ENCODE measurements at places on chromosomes 4 and X.

DNA sequence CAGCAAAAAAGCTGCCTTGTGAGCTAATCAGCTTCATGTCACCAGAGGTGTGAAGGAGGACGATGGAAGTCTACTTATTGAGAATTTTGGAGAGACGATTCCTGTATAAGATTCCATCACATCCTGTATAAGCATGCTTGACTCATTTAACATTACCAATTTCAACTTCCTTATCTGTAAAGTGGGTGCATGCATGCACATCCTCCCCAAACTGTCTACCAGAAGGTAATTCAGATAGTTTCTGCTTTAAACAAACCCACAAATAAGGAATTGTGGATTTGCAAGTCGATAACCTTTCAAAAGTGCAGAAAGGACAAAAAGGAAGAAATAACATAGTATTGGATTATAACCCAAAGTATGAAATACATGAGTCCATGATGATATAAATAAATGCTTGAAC lies 31.1 kb downstream of the AKAP4 start:
- DNase-seq: no peak

- no peak for DNase-seq
Measured at GRCh38 chr4:182699795-182700194, 217.4 kb downstream of the DCTD start.

- DNase-seq: peak; percentile 47
Measured at GRCh38 chrX:80808881-80809411, 731 bp downstream of the BRWD3 start.

GRCh38 chrX:13084611-13085010 lies 40.2 kb upstream of the FAM9C start:
- no peak for DNase-seq

GRCh38 chr4:7041801-7042502 lies 1.2 kb upstream of the TADA2B start:
- DNase-seq: no peak

- no peak for DNase-seq
Measured at GRCh38 chr4:8510191-8510590, 69.6 kb downstream of the TRMT44 start.

DNA sequence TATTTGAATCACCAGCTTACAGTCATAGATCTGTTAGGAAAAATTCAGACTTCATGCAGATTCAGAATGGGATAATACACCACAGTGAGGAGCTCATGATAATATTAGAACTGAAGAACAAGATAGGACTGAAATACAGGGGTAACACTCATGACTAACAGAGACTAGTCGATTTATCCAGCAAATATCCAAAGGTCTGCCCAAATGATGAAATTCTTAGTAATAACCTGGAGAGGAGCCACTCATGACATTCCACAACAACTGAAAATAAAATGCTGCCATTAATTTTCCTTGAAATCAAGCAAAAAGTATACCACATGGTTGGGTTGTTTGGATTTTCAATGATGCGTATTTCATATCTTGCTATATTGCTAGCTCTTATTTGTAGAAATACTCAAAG lies 903.7 kb upstream of the ADGRL3 start:
- no peak for DNase-seq

DNA sequence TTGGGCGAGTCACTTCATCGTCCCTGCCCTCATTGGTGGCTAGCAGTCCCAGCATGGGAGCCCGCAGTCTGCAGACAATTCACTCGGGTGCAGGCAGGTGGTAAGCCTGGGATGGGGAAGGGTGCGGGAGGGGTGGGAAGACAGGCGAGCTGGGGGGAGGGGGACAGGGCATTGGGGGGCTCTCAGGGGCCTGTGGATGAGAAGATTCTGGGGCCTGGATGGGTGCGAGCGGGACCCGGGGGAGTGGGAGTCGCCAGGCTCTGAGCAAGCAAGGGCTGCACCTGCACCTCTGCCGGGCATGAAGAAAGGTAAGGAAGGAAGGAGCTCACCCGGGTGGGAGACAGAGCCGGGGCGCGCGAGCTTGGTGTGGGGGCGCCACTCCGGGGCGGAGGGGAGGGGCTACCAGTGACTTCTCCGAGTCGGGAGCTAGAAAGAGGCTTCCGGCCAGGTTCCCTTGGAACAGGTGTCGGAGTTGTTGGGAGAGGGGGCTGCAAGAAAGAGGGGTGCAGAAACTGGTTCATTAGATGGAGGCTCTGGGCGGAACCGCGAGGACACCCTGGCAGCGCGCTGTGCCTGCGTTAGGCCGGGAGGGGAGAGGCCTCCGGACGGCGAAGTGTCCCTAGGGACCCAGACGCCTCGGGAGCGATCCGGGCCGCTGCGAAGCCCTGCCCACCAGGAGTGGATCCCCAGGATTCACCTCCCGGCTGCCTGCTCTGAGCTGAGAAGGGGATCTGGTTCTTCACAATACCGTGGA lies 103.4 kb upstream of the PDLIM3 start:
- no peak for DNase-seq

GRCh38 chr4:182318256-182318655 lies 75.1 kb downstream of the TENM3 start:
- no peak for DNase-seq

DNA sequence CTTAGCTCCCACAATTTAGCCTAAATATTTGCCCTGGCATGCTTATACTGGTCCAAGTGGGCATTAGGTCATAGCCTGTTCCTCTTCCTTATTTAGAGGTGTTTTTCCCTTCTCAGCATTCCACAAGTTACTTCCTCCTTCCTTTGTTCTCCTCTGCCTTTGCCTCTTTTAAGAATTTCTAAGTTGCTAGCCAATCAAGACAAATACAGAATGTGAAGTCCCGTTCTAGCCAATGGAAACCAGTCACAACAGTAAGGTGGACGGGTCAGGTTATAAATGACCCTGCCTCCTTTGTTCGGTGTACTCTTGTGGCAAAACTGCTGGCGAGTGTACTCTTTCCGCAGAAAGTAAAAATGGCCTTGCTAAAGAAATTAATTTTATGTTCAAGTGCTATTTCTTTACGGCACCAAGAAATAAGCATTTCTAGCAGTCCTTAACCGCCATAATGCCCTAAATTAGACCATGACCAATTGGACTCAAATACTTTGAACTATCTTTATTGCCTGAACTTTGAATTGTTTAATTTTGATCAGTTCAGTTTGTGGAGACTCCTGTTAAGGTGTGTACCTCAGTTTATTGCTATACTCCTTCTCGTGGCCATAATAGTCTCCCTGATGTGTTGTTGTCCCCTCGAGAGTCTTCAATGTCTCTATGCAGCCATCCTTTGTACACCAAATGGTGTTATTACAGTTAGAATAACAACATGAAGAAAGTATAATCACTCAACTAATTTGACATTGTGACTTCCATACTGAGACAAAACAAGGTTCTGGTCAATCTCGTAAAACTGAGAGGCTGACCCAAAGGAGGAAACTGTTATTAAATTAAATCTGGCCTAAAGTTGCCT lies 1.6 kb upstream of the HADH start:
- no peak for DNase-seq

DNA sequence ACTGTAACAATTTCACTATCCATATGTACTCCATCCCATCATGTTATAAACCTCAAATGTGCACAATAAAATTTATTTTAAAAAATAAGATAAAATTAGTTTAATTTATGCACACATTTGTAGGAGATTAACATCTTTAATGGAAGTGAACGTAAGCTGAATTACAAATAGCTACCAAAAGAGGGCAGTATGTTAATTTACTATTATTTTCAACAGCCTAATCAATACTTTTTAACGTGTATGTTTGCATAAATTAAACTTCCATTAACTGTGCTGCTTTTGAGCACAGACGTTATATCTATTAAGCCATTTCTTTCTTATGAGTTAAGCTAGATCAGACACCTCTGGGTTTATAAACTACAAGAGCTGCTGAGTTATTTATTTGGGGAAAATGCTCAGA lies 56.5 kb upstream of the PHKA2 start:
- DNase-seq: no peak

GRCh38 chrX:97797076-97797475 lies 913.4 kb downstream of the RPA4 start:
- DNase-seq: peak; percentile 21

- no peak for DNase-seq
Measured at GRCh38 chr4:123323998-123324397, 72.6 kb upstream of the SPRY1 start.

- no peak for DNase-seq
Measured at GRCh38 chrX:55452833-55453124, 852 bp downstream of the MAGEH1 start.

DNA sequence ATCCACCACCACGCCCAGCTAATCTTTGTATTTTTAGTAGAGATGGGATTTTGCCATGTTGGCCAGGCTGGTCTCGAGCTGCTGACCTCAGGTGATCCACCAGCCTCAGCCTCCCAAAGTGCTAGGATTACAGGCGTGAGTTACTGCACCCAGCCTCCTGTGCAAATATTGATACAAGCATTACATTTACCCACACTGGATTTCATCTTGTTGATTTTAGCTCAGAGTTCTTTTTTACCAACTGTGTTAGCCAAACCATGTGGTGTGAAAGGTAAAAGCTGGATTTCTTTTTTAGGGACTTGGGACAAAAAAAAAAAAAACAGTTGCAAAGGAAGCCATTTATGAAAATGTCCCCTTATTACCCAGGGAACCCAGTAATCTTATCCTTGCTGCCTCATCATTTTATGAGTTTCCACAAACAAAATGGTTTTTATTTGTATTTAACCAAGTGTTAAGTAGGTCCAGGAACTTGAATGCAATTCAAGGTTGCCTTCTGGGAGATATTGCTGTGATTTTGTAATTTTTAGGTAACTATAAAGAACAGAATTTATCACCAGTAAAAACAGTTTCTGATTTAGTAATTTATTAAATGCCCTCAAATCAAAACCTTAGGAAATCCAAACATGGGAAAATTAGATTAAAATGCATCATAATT lies 202.5 kb downstream of the PALLD start:
- no peak for DNase-seq

DNA sequence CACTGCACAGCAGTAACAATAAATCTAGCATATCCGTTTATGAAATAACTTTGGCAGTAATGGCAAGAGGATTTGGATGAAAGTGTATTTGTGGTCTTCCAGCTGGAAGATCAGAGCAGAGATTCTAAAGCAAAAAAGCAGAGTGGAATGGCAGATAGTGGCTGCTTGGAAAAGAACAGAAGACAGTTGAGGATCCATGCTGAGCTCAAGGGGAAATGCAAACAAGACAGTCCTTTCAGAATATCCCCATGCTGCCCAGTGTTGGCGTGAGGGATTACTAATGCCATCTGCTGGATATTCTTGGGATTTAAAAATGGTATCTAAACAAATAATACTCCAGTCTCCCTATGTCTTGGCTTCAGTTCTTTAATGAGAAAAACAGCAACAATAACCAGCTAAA lies 629.1 kb upstream of the ATOH1 start:
- DNase-seq: peak; percentile 42

DNA sequence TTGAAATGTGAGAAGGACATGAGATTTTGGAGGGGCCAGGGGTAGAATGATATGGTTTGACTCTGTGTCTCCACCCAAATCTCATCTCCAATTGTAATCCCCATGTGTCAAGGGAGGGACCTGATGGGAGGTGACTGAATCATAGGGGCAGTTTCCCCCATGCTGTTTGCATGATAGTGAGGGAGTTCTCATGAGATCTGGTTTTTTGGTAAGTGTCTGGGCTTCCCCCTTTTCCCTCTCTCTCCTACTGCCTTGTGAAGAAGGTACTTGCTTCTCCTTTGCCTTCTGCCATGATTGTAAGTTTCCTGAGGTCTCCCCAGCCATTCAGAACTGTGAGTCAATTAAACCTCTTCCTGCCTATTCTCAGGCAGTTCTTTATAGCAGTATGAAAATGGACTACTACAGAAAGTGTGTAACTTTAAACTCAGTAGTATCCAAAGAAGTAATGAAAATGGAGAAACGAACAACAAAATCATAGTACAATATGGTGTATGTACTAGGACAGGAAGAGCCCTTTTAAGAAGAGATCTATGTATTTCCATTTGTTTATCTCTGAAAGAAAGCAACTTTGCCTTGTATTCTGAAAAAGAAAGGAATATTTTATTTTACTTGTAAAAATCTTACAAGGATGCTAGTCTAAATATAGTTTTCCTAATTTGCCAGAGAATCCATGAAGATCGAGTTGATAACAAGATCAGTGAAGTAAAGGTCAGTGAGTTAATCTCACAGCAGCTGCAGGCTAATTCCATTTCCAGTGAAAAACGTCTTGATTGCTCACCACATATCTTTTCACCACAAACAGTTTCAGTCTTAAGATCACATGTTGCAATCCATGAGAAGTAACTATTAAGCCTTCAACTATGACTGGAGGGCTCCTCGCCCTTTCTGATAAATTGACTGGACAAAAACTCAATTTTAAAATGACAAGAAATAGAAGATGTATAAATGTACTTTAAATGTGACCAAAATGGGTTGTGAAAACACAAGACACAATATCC lies 20.5 kb downstream of the PKD2 start:
- no peak for DNase-seq

GRCh38 chrX:1587161-1587560 lies 4.2 kb upstream of the AKAP17A start:
- no peak for DNase-seq

DNA sequence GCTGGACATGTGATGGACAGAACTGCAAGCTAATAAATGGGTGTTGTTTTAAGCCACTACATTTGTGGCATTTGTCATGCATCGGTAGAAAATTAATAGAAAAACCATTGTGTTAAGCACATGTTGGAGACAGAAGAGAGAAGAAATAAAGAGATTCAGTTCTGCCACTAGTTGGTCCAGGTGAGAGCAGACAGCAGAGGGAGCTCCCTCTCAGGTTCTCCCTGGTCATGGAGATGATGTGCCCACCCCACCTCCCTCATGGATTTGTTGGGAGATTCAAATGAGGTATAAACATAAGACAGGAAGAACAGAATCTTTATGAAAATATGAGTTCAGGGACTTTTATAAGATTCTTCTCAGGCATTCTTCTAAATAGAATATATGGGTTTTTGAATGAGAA lies 36.8 kb upstream of the OCIAD2 start:
- DNase-seq: peak; percentile 42

DNA sequence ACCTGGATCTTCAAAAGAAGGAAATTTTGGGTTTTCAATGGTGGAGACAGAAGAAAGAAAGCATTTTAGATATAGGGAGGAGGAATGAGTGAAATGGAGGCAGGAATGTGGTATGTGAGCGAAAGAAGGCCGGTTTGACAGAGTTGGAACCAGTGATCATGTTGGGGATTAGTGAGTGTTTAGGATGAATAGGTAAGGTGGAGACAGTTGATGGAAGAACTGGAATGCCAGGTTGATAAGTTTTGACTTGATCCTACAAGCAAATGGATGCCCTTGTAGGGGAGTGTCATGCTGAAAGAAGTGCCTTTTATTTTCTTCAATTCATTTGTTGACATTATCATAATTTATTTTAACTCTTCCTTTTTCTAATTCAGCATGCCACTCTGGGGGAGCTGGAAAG lies 207.8 kb upstream of the AMOT start:
- no peak for DNase-seq

DNA sequence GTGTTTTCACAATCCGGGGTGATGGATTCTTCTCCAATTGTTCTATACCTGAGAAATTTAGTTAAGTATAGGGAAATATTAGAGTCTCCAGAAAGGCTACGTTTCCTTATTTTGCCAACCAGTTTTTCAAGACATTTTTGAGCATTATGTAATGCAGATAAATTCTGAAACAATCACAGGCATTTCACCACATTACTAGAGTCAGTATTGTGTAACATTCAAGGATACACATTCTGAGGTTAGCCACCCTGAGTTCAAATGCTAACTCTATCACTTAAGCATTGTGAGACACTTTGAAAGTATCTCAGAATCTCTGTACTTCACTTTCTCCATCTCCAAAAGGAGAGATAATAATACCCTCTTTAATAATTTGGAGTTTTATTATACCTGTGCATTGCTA lies 10.6 kb downstream of the SULT1B1 start:
- DNase-seq: no peak

Data from HAP-1 (cell line).